Activated T-cell treated with anti-CD3 and anti-CD28 coated beads, Interleukin-2, amount 50 U/mL, for 24 hours (primary cell): ENCODE measurements at places on chromosomes 7 and 10.
A peak's percentile ranks its signal among the peaks of the same experiment; 100 is the strongest.

GRCh38 chr10:71492872-71493271, 96.2 kb downstream of the CDH23 start:
- H3K27me3 ChIP-seq, result no peaks in the 10 kb centered on the region
- peaks cover 22% of the 10 kb centered on the region for H3K4me1 ChIP-seq
- no peak for DNase-seq
- no peak overlapping the region for H3K27ac ChIP-seq
- no peaks in the 10 kb centered on the region for H3K36me3 ChIP-seq

DNA sequence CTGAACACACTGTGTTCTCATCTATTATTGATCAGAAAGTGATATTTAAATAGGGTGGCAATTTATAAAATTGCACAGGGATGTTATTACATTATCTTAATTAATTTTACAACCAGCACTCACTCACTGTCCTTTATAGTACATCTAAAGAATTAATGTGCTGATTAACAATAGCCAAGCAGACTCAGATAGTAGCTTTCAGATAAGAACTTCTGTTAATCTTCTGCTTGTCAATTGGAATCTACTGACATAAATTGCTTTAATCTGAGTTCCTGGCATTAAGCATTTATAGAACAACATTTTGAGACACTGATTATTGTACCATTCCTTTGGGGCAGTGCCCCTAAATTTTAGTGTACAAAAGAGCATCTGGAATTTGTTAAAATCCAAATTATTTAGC, 408.9 kb downstream of the GRM8 start:
- DNase-seq, result no peak
- H3K27ac ChIP-seq, result no peak overlapping the region
- H3K36me3 ChIP-seq, result no peaks in the 10 kb centered on the region
- peaks cover 3% of the 10 kb centered on the region for H3K27me3 ChIP-seq
- no peak overlapping the region for H3K4me3 ChIP-seq

GRCh38 chr7:157310676-157311185, 26.1 kb upstream of the DNAJB6 start:
- H3K36me3 ChIP-seq, result no peaks in the 10 kb centered on the region
- no peak for DNase-seq
- no peaks in the 10 kb centered on the region for H3K27me3 ChIP-seq
- H3K27ac ChIP-seq, result peak overlapping the region; percentile 20
- H3K4me3 ChIP-seq, result no peak overlapping the region

DNA sequence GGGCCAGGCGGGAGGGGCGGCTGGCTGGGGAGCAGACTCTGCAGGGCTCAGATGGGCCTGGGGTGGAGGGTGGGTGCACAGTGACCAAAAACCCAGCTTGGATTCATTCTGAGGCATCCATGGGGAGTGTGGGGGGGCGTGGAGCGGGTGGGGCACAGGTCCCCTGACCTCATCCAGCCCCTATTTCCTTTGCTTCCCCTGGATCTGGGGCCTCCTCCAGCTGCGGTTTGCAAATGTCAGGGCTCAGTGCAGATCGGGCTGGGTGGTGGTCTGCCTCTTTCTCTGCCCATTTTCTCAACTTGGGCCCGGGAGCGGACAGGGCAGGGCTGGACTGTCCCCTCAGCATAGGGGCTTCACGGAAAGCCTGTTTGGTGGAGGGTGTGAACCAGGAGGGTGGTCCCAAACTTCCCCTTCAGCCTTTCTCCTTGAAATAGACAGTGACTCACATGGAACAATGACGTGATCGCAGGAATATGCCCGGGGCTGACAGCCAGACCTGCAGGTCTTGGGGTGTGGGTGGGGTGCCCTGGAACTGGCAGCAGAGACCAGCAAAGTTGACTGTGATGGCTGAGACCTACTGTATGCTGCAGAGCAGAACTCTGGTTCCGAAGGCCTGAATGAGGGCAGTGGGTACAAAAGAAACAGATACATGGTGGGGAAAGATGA, 72.9 kb upstream of the PODXL start:
- no peaks in the 10 kb centered on the region for H3K36me3 ChIP-seq
- no peak overlapping the region for H3K4me3 ChIP-seq
- no peak overlapping the region for H3K27ac ChIP-seq

GRCh38 chr10:78181381-78182055, 147.9 kb downstream of the RPS24 start:
- no peak overlapping the region for H3K4me3 ChIP-seq
- no peak overlapping the region for H3K27ac ChIP-seq
- no peaks in the 10 kb centered on the region for H3K4me1 ChIP-seq
- H3K36me3 ChIP-seq, result no peaks in the 10 kb centered on the region
- no peaks in the 10 kb centered on the region for H3K27me3 ChIP-seq
- DNase-seq, result no peak

GRCh38 chr10:46528675-46529615, 27.5 kb downstream of the GPRIN2 start:
- H3K27ac ChIP-seq, result no peak overlapping the region
- H3K4me3 ChIP-seq, result no peak overlapping the region
- H3K36me3 ChIP-seq, result no peaks in the 10 kb centered on the region
- H3K27me3 ChIP-seq, result peaks cover 4% of the 10 kb centered on the region
- no peaks in the 10 kb centered on the region for H3K4me1 ChIP-seq

DNA sequence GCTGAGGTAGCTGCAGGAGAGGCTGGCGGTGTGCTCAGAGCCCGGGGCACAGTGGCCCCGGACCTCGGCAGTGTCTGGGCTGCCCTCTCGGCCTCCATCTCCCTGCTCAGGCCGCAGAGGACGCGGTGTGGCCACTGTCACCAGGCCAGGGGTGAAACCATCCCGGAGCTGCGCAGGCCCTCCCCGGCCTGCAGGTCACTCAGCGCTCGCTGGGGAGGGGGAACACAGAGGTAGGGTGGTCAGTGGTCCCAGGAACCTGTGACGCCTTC, 49.8 kb upstream of the DAGLB start:
- H3K27me3 ChIP-seq, result no peaks in the 10 kb centered on the region
- no peak for DNase-seq
- H3K4me1 ChIP-seq, result no peaks in the 10 kb centered on the region
- no peaks in the 10 kb centered on the region for H3K36me3 ChIP-seq
- no peak overlapping the region for H3K27ac ChIP-seq

- no peak overlapping the region for H3K27ac ChIP-seq
- H3K4me3 ChIP-seq, result no peak overlapping the region
- no peak for DNase-seq
- H3K4me1 ChIP-seq, result no peaks in the 10 kb centered on the region
- no peaks in the 10 kb centered on the region for H3K36me3 ChIP-seq
Measured at GRCh38 chr7:77651575-77652162, 44.6 kb upstream of the RSBN1L start.

DNA sequence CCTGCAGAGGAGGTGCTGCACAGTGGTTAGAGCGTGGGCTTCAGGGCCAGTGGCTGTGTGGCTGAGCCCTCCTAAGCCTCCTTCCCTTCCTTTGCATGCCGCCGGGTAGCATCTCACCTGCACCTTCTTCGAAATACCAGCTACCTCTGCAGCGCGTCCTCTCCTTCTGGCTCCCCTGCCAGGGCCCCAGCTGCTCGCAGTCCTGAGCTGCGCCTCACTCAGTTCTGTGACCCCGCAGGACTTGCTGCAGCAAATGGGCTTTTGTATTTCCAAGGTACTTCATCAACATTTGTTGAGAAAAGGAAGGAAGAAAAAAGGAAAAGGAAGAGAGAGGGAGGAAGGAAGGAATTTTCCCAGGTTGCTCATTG, 146.7 kb upstream of the PRR15 start:
- no peak for DNase-seq
- H3K27ac ChIP-seq, result no peak overlapping the region
- H3K4me3 ChIP-seq, result no peak overlapping the region
- H3K27me3 ChIP-seq, result no peaks in the 10 kb centered on the region

GRCh38 chr7:68148440-68148839, 1151.8 kb downstream of the TYW1 start:
- no peak for DNase-seq
- no peak overlapping the region for H3K4me3 ChIP-seq
- no peaks in the 10 kb centered on the region for H3K36me3 ChIP-seq
- H3K4me1 ChIP-seq, result no peaks in the 10 kb centered on the region
- H3K27me3 ChIP-seq, result no peaks in the 10 kb centered on the region

- H3K4me1 ChIP-seq, result no peaks in the 10 kb centered on the region
- H3K27me3 ChIP-seq, result peaks cover 62% of the 10 kb centered on the region
- H3K4me3 ChIP-seq, result no peak overlapping the region
- no peak for DNase-seq
- no peak overlapping the region for H3K27ac ChIP-seq
Measured at GRCh38 chr10:2938869-2939268, 128.5 kb upstream of the PFKP start.

DNA sequence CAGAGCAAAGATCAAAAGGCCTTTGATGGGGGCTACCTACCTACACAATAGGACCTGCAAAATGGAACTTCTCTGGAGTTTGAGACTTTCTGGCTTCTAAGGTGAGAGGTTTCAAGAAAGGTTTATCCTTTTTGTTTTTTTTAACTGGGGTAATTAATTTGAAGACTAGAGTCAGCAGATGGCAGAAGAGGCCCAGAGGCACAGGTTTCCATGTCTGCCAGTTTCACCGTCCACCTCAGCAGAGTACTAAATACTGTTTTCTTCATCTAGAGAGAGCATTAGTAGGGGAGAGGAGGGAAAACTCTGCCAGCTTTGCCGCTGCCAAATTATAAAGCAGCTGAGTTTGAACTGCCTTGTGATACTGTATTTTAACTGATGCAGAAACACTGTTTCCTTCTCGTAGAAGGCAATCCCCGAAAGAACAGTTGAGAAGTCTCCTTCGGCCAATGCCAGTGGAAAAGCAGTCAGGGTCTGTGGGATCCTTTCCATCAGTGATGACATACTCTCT, 138.7 kb downstream of the SLC25A13 start:
- no peak overlapping the region for H3K27ac ChIP-seq
- no peak overlapping the region for H3K4me3 ChIP-seq
- H3K27me3 ChIP-seq, result no peaks in the 10 kb centered on the region
- DNase-seq, result no peak

DNA sequence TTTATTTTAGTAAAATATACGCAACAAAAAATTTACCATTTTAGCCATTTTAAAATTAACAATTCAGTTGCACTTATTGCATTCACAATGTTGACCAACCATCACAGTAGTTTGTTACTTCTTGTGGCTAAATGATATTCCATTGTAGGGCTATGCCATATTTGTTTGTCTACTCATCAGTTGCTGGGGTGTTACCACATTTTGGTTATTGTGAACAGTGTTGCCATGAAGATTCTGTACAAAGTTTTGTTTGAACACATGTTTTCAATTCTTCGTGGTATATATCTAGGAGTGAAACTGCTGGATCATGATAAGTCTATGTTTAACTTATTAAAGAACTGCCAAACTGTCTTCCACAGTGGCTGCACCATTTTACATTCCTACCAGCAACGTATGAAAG, 46.3 kb upstream of the ZNF365 start:
- no peak for DNase-seq
- no peaks in the 10 kb centered on the region for H3K36me3 ChIP-seq
- H3K27me3 ChIP-seq, result peaks cover 9% of the 10 kb centered on the region
- no peaks in the 10 kb centered on the region for H3K4me1 ChIP-seq
- H3K27ac ChIP-seq, result no peak overlapping the region

DNA sequence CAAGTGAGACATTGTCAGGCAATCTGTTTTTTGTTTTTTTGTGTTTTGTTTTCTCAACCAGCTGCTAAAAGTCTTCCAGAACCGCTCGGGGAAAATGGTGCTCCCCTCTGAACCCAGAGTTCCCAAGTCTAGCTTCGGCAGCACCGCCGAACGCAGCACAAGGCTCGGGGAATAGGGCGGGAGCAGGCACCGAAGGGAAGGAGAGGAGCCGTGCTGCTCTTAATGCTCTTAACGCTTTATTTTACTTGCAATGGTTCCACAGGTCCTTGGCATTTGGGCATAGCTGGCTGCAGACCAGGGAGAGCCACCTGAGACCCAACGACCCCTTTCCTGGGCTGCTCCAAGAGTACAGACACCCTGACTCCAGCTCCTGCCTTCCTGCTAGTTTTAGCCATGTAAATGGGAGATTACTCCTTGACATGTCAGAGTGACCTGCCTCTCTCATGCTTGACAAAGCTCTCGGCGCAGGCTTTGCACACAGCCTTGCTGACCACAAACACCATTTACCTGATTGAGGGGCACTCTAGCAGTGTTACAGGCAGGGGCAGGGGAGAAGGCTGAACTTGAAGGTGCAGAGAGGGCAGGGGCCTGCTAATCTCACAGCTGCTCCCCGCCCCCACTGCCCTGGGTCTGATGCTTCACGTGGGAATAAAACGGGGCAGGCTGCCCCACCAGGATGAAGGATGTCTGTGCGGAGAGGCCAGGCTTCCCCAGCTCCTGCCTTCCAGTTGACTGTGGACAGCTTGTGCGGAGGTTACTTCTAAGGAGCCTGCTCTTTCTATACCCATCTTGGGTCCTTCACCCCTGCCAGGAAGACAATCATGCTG, 58.6 kb upstream of the EFCAB10 start:
- H3K27me3 ChIP-seq, result no peaks in the 10 kb centered on the region
- H3K27ac ChIP-seq, result no peak overlapping the region
- peaks cover 80% of the 10 kb centered on the region for H3K36me3 ChIP-seq
- DNase-seq, result no peak
- no peak overlapping the region for H3K4me3 ChIP-seq

DNA sequence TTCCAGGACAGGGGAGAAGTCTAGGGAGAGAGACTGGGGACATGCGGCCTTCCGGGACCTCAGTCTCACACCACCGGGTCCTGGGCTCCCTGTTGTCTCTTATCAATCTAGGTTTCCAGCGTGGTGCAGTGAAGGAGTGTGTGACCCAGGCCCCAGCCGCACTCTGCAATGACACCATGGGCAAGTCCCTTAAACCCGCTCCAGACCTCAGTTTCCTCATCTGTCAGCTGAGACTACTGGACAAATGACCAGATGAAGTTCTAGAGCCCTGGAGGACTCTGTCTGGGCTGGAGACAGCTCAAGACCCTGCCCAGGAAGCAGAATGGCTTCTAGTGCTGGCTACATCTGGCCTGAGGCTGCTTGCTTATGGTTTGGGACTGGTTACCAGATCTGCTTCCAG, 20.1 kb upstream of the EIF5AL1 start:
- no peaks in the 10 kb centered on the region for H3K4me1 ChIP-seq
- no peak for DNase-seq
- no peak overlapping the region for H3K4me3 ChIP-seq

DNA sequence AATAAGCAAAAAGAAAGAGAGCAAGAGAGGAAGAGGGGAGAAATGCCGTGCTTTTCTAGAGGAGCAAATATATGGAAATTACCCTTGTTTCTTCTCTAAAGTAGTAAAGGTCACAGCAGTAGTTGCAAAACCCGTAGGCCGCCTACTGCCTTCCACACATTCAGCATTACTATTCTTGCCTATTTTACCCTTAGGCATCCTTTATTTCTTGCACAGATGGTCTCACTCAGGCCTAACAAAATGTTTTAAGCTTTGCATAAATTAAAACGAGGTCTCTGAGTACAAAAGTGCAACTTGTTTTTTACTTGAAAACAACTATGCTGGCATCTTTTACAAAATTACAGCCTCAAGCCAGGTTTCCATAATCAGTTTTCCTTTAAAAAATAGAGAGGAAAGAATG, 644.6 kb downstream of the AUTS2 start:
- no peaks in the 10 kb centered on the region for H3K27me3 ChIP-seq
- H3K27ac ChIP-seq, result no peak overlapping the region
- H3K4me3 ChIP-seq, result no peak overlapping the region
- no peaks in the 10 kb centered on the region for H3K4me1 ChIP-seq

- no peaks in the 10 kb centered on the region for H3K27me3 ChIP-seq
- no peak for DNase-seq
- H3K27ac ChIP-seq, result peak overlapping the region; percentile 76
- H3K4me3 ChIP-seq, result no peak overlapping the region
- H3K4me1 ChIP-seq, result peaks cover 37% of the 10 kb centered on the region
Measured at GRCh38 chr7:17166824-17167379, 131.6 kb upstream of the AHR start.

- H3K4me1 ChIP-seq, result no peaks in the 10 kb centered on the region
- H3K27ac ChIP-seq, result no peak overlapping the region
- DNase-seq, result no peak
- H3K4me3 ChIP-seq, result no peak overlapping the region
- no peaks in the 10 kb centered on the region for H3K36me3 ChIP-seq
Measured at GRCh38 chr10:90288391-90288933, 569.4 kb downstream of the HTR7 start.
